Endodermal cell (in vitro differentiated cells): ENCODE measurements at places on chromosomes 16 and 17.

- no peak for DNase-seq
Observed at GRCh38 chr17:35531160-35531559, 6.3 kb downstream of the SLFN12L start.

DNA sequence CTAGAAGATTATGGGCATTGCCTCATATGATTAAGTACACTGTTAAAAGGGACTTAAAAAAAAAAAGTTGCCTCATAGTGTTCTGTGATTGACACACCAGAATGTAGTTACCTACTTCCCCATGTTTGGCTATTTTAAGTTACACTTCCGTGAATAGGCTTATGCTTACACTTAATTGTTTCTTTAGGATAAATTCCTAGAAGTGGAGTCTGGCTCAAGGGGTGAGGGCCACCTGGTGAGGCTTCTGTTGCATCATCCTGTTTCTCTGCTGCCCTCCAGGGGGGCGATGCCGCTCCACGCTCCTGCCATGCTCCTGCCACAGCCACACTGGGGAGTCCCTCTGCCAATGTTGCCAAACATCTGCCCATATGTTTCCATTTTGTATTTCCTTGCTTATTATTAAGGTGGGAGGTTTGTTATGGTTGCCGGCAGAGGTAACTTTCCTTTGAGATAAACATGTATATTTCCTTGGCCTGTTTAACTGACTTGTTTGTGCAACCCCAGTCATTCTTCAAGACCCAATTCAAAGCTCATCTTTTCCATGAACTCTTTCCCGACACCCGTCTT lies 73.1 kb downstream of the KSR1 start:
- no peak for DNase-seq

- DNase-seq, result no peak
Observed at GRCh38 chr17:29102741-29103181, 59.8 kb downstream of the PIPOX start.

DNA sequence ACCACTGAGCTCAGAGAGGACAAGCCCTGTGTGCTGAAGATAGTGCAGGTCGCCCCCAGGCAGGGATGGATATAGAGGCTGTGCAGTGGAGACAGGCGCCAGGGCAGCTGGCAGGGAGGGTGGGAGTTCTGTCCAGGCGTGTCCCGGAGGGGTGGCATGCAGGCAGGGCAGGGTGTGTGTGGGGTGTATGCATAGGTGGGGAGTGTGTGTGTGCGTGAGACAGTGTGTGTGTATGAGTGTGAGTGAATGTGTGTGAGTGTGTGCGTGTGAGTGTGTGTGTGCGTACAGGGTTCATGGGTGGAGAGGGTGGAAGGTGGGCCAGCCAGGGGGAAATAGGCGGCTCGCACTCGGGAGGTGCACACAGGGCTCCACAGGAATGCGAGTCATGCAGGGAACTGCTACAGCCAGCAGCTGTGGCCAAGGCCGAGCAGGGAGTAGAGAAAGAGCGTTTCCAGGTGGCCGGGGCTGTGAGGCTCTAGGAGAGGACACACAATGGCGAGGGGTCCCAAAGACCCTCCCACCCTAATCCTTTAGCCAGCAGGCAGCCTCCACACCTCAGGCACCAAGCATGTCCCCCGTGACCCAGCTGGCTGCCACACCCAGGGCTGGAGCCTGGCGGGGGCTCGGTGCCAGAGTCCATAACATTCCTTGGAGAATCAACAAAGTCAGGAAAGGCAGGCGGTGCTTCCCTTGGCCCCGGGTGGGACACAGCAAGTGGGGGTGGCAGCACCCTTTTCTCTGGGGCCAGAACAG lies 4.6 kb downstream of the PLCD3 start:
- peak; percentile 83 for DNase-seq

DNA sequence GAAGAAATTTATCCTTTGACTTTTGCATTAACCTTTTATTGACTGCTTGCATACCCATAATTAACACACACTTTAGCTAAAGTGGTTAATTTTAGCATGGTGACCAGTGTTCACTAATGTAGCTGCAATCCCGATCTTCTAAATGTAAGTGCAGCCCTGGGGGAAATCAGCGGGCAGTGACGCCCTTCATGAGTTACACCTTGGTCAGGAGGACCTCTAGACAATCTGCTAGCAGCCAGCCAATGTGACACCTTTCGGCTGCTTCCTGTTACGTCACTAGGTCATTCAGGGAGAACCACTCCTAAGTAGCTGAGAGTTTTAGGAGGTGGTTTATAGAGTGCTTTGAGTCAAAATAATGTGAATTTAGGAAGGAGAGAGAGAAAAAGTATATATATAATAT lies 180.5 kb downstream of the IRX3 start:
- no peak for DNase-seq

DNA sequence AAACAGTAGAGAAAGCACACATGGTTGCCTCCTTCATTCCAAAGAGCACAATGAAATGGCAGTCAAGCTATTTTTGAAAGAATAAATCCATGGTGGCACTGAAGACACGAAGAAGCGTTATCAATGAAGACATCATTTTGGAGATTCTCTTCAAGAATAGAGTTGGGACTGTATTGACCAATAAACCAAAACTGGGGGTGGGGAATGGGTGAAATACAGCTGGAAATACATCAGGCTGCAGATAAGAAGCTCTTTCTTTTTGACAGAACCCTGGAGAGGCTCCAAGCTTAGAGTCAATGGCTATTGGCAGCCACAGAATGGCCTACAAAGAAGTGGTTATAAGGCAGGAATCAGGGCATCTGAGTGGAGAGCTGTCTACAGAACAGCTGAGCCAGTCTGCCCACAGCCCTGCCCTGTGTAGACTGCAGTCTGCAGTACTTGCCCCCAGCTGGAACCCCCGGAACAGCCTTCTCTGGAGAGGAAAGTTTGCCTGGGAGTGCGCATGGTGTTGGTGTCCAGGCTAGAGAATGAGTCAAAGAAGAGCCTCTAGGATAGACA lies 100.4 kb downstream of the STX8 start:
- no peak for DNase-seq

- DNase-seq, result peak; percentile 95
Observed at GRCh38 chr16:3983081-3983520, 102.6 kb upstream of the CREBBP start.

- DNase-seq, result no peak
Observed at GRCh38 chr16:65124212-65124548, 2.3 kb upstream of the CDH11 start.

DNA sequence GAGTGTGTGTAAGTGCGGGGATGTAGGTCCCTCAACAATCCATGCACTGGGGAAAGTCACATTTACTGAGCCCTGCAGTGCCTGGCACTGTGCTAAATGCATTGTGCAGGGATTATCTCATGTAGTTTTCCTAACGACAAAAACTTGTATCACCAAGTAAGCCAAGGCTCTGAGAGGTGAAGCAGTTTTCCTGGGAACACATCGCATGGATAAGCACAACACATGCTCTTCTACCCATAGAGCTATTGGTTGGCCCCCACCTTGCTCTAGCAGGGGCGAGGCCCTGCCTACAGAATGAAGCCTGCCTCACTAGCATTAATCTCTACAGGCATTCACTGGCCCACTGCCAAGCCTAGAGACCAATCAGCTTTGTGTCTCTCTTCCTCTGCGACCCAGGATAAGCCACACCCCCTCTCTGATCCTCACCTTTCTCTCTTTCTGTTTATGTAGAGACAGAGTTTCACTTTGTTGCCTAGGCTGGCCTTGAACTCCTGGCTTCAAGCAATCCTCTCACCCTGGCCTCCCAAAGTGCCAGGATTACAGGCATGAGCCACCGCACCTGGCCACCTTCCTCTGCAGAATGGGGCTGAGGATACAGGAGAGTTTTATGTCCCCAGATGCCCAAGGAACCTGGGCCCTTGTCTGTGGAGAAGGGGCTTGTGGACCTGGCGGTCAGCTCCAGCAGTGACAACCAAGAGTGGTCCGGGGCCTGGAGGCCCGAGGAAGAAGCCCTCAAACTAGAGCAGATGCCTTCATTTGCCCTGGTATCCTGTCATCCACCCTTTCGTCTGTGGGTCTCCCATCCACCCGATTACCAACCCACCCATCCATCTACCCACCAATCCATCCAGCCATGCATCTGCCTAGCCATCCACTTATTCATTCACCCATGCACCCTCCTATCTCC lies 12.8 kb downstream of the CDH16 start:
- DNase-seq, result peak; percentile 75

DNA sequence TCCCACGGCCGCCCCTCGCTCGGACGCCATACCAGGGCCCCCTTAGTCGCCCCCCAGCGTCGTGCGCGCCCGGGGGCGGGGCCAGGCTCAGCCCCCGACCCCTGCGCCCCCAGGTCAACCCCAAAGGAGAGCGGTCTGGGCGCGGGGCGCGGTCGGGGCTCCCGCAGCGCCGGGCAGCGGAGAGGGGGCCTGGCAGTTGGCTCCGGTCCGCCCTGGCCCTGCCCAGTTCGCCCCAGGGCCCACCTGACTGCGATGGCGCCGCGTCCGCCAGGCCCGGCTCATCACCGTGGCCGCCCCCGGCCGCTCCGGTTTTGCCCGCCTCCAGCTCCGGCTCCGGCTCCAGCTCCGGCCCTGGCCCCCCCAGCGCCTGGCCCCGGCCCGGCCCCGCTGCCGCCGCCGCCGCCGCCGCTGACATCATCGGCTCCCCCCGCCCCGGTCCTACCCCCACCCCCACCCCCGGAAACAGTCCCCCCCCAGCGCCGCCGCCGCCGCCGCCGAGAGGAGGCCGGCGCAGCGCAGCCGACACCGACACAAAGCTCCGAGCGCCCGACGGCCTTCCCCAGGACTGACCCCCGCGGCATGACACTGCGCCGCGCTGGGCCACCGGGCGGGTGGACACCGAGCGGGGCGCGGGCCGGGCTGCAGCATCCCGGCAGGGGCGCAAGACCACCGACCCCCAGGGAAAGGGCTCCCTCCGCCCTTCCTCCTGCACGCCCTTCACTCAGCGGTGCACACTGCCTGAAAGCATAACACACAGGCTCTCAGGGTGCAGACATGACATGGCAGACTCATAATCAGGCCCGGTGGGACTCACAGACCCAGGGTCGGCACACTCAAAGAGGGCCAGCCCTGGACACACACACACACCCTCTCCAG lies at the start of gene ZBTB4:
ZBTB4 (minus strand) TSS at position 419 of the 876 bp plus-strand sequence. CDS start 12,830 bp downstream, outside the sequence.
- DNase-seq, result peak; percentile 84

DNA sequence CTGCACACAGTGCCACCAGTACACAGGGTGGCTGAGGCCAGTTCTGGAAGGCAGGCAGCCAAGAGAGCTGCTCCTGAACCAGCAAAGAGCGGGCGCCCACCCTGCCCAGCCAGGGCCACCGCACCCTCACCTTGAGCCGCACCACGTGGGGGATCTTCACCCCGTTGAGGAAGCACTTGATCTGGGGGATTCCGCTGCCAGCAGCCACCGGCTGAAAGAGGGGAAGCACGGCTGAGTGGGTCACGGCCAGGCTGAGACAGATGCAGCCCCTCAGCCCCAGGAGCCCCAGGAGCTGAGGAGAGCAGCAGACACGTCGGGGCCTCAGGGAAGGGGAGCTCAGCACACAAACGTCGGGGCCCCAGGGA lies 14.6 kb upstream of the CCDC154 start:
- no peak for DNase-seq

GRCh38 chr16:69057400-69058378 lies 47.8 kb upstream of the HAS3 start:
- no peak for DNase-seq

DNA sequence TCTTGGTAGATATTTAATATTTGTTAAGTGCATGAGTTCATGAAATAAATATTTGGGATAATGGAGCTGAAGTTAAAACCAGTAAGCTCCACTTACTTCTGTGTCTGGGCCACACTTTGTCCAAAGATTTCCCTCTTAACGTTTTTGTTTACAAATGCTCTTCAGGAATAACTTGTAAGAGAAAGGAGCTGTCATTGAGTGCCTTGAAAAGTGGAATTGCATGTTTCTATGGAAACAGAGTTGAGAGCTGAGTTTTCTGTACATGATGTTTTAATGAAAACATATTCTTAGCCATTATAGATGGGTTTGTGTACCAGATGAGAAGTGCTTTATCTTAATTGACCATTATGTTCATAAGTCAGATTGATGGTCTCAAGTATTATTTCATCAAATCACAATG lies 1045.4 kb upstream of the EEF2KMT start:
- no peak for DNase-seq

DNA sequence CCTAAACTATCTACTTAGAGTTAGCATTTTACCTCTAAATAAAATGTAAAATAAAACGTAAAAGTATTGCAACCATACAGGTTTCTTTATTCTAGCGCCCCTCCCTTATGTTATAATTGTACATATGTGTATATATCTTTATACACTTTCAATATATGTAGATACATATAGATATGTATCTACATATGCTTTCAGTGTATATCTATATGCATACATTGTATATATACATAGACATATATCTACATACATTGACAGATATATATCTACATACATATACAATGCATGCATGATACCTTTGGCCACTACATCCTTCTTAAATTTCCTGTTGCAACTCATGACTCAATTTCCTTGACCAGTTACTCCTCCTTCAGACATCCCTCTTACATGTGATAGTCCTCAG lies 16.7 kb downstream of the BPTF start:
- no peak for DNase-seq

GRCh38 chr16:57265850-57266530 lies 18.5 kb downstream of the PLLP start:
- no peak for DNase-seq

- peak; percentile 63 for DNase-seq
Observed at GRCh38 chr17:10120749-10121148, 77.7 kb downstream of the GAS7 start.

- no peak for DNase-seq
Observed at GRCh38 chr17:70274255-70274654, 104.9 kb downstream of the KCNJ2 start.

GRCh38 chr16:56830669-56831068 lies 34.3 kb upstream of the SLC12A3 start:
- DNase-seq, result no peak

DNA sequence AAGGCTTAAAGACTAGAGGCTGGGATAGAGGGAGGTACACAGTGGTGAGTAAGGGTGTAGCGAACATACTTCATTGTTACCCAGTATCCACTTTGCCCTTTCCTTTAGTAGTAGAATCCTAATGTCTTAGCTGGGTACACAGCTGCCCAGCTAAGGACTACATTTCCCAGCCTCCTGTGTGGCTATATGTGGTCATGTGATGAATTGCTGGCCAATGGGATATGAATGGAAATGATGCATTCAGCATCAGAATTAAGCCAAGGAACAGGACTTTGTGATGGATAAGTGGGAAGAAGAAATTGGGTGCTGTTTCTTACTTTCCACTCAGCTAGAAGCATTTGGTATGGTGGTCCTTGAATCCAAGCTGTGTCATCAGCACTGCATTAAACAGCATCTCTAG lies 55.9 kb downstream of the FOXL1 start:
- no peak for DNase-seq

DNA sequence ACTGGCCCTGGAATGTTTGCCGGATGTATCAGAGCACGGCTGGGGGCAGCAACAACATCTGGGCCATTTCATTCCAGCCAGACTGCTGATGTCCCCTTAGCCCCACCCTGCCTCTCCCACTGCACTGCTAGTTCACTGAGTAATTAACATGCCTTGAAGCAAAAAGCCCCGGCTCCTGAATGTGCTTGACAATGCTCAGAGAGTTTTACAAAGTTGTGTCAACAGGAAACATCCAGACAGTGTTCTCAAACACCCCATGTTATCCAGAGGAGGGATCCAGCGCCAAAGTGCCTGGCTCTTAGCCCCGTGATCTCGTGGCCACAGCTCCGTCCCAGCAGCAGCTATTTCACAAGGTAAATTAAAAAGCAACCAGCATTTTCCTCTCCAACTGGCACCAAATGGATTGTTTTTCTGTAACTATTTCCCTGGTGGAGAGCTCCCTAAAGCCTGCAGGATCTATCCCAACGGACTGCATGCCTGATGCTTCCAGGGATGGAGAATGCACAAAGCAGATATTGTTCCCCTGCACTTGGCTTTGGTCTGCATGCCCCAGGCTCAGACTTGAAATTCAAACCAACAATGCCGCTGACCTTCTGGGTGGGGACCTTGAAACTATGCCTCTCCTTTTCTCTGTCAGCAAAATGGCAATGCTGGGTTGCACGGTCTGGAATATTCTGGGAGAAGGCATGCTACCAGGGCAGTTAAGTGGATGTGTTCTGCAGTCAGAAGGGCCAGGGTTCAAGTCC lies 115.6 kb upstream of the CDH5 start:
- DNase-seq, result no peak
